ENCODE measurements at places on chromosomes 7 and 10.

- DNase-seq, result peak; percentile 56
Observed at GRCh38 chr7:155358066-155358947, 60.6 kb downstream of the INSIG1 start.

DNA sequence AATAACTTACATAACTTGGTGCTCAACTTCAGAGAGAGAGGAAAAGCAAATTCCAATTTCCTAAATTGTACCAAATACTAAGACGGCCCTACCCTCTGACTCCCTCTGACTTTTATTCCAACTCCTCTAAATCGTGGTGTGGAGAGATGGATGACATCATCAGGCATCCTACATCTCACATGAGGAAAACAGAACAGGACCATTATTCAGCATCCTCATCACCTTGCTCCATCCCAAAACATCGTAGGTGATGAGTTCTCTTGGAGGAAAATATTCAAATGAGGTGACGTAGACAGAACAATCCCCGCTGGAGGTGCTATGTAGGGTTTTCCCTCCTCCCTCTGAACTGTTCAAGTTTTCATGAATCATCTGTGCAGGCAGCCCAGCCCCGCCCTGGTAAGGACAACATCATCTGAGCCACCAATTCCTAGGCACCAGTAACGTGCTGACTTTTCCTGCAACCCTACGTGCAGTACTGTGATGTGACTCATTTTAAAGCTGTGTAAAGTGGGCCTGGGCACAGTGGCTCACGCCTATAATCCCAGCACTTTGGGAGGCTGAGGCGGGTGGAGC is 167.2 kb downstream of the CALN1 start:
- no peak for DNase-seq

DNA sequence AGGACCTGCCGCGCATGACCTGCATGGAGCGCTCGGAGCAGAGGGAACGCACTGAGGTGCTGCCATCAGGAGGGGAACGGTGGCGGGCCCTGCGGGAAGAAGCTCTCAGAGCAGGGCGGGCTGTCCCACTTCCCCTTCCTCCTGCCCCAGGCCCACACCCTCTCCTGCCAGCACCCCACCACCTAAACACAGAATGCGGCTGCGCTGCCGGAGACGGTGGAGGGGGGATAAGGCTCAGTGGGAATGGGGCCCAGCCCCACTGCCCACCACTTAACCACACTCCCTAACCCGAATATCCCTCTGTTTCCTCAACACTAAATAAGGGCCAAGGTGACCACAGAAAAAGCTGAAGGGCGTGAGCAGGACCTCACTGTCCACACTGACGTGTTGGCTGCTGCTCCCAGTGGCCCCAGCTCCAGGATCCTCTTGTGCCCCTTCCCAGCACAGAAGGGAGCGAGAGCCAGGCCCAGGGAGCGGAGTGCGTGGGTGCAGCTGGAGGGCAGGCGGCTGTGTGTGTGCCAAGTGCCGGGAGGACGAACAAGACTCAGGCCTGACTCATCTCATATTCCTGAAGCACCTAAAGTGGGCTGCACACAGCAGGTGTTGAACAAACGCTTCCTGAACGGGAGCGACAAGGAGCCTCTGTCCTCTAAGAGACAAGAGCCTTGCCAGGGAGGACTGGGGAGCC is 116.8 kb downstream of the MAD1L1 start:
- peak; percentile 19 for DNase-seq

DNA sequence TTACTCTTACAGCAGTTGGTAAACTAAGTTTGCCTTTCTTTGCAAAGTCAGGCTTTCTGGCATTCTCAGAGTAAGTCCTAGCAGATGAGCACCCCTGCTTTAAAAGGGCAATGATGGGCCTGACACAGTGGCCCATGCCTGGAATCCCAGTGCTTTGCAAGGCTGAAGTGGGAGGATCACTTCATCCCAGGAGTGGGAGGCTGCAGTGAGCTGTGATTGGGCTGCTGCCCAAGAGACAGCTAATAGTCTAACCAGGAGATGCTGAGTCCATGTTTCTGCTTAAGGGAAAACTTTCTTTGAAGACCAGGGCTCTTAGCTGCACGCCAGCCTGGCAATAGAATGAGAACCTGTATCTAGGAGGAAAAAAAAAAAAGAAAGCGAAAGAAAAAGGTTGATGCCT is 100.2 kb upstream of the MPP7 start:
- DNase-seq, result no peak

DNA sequence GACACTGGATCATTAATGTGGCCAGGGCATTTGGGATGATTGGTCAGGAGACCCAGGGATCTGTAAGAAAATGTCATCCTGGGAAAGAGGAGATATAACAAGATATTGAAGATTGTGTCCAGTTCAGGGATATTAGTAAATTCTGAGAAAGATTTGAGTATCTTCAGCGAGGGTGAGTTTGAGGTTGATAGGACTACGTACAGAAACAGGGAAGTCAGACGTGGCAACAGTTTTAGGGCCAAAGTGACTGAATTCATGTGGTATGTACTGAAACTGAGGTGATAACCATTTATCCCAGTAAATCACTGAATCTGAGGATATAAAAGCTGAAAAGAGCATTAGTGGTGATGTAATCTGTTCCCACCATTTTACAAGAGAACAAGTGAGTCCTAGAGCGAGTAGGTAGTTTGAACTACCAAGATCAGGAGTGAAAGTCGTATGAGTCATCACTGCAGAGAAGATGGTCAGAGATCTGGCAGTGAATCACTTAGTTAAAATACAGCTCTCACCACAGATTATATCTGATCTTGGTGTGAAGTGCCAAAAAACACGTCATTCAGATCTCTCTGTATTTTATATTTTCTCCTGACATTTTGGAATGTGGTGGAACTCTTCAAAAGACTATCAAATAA is 220.5 kb downstream of the CDK14 start:
- no peak for DNase-seq

DNA sequence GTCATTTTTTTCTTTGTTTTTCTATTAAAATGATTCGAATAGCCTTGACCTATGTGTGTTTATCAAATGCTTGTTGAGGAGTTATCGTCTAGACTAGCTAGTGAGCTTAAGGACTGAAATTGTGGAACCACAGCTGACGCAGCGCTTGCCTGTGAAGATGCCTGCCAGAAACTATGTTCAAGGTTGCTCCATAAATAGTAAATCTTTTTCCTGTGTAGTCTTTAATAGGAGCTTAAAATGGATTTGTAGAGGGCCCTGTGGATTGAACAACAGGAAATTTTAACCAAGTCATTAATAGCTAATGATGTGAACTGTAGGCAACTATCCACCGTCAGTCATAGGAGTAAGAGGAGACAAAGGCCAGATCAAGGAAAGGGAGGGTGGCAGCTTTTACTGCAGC is 145.1 kb downstream of the GNAI1 start:
- DNase-seq, result no peak

DNA sequence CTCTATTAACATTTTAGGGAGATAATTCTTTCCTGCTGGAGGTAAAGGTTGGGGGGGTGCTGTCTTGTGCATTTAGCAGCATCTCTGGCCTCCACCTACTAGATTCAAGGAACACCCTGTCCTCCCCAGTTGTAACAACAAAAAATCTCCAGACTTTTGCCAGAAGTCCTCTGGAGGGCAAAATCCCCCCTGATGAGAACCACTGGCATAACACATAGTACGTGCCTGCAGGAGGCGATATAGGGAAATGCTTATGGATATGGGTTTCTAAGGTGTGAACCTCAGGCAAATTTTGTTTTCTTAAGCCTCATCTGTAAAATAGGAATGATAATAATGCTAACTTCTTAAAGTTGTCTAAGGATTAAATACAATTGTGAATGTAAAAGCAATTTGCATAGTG is 2.9 kb upstream of the OSBPL3 start:
- DNase-seq, result no peak

DNA sequence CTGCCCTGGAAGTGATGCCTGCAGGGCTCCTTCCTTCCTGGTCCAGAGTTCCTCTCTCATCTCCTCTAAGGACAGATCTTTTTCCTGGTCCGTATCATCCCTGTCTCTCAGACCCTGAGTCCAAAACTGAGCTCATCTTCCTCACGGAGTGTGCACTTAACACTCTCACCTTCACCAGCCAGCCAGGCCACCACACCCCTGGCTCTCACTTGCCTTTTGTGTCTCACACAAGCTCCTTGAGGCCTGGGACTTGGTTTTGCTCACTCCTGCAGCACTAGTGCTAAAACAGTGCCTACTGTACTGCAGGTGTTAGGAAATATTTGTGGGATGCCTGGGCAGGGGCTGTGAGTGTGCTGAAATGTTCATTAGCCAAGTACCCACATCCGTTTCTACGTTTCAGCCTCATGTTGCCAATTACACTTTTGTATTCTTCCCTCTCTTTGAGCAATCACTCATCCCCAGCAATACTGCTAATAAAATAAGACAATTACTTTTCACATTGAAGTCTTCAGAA is 21.4 kb upstream of the PARP12 start:
- DNase-seq, result no peak

DNA sequence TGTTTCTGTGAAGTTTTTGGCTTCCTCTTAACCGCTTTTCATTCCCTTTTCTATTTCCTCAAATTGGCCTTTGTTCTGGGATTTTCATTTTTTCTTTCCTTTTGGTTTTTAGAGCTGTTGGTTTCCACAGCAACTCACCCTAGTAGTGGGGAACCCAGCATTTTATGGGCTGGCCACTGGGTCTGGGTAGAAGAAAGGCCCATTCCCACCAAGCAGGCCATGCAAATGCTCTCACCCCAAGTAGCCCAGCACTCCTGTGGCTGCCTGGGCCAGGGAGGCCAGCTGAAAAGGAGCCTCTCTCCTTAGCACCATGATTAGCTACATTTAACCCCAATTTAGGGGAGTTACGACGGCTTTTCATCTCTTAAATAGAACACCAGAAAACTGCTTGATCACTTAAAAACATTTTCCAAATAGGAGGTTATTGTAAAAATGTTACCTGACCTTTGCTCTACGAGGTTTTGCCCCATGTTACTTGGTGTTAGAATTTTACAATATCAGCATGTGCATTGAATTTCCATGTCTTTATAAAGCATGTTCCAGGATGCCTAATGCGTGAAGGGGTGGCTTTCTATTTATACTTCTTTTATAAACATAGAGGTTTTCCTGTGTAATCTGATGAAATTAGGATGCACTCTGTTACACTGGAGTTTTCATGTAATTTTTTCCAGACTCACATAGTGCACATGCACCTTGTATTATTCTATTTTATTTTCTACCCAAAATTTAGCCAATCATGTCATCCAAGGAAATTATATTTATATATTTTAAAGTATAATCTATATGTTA is 75.4 kb downstream of the FAM171A1 start:
- no peak for DNase-seq

GRCh38 chr10:63375458-63375857 is 90.3 kb downstream of the JMJD1C start:
- peak; percentile 30 for DNase-seq

DNA sequence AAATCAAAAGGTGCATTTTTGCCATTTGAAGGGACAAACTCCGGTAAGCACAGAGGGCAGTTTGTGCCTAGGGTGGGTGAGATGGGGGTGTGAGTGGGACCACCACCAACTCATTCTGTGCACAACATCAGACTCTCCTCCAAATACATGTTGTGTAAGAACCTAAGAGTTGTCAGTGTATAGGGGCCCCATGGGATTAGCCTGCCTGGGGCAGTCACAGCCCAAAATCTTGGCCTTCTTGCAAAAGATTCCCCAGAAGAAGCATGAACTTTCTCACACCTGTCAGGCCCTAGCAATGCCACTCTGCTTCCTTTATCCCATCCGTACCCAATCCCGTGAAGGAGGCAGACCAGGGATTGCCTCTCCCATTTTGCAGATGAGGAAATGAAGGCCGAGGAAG is 47.1 kb upstream of the NANOS1 start:
- DNase-seq, result no peak

DNA sequence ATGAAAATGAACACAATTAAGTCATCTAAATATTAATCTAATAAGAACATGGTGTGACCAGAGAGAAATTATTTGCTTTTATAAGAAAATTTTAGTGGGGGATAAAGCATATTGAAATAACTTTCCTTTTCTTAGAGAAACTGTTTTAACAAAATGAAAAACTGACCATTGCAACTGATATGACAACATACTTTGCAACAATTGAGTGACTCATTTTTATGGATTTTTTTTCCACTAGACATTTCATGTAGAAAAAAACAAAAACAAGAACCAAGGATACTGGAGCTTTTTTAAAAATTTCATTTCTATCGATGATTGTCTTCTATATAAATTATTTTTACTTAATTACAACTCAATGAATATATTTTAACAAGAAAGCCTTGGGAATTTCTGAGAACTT is 90.0 kb downstream of the C1GALT1 start:
- no peak for DNase-seq

- DNase-seq, result no peak
Observed at GRCh38 chr7:158759245-158759614, 54.6 kb upstream of the NCAPG2 start.

- DNase-seq, result peak; percentile 20
Observed at GRCh38 chr10:89206402-89207180, 526 bp downstream of the CH25H start.

DNA sequence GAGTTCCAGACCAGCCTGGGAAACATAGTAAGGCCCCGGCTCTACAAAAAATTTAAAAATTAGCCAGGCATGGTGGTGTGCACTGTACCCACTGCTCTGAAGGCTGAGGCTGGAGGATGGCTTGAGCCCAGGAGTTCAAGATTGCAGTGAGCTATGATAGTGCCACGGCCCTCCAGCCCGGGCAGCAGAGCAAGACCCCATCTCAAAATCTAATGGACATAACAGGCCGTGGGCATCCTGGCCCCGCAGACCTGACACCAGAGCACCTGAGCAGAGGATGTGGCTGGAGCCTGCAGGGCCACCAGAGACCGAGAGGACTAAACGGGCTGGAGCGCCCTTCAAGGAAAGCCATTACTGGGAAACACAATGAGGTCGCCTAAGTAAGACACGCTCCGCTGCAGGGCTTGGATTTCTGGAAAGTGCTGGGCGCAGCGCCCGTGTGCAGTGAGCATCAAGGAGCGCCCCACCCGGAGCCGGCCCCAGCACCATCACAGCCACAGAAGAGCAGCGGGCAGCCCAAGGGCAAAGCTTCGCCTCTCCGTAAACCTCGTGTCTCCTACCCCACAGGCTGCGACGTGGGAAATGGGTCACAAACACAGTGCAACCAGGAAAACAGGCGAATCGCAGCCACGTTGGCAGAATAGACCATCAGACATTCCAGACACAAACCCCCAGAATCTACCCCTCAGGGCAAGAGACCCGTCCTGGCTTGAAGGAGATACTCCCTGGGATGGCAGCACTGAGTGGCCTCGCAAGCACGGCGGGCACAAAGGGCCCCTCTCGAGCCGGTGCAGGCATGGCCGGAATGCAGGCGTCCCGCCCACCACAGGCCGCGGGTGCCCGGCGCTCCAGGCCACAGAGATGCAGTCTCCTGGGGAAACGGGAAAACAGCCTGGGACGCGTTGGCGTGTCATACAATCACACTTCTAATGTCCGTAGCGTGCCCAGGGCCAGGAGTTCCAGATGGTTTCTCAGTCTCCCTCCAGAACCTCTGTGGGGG is 4.9 kb downstream of the RADIL start:
- DNase-seq, result no peak

DNA sequence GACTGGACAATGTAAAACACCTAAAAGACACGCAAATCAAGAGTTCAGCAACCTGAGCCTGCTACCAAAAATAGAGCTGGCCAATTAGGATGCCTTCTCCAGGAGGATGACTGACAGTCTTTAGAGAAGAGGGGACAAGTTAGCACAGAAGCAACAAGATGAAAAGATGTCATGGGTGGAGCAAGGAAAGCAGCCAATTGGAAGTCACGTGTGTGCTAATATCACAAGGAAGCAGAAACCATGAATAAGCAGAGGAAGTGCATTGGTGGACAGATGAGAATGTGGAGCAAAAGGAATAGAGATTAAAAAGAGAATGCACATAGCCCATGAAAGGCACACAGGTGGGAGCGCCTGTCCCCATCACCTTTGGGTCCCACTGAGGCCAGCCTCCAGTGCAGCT is 148.1 kb downstream of the SLC25A13 start:
- no peak for DNase-seq

GRCh38 chr7:157769526-157770215 is 432.9 kb downstream of the DNAJB6 start:
- peak; percentile 14 for DNase-seq
